Cardiac muscle cell (in vitro differentiated cells and primary cell): ENCODE measurements at places on chromosomes 2 and 18.

GRCh38 chr2:212549463-212549862, 10.9 kb upstream of the ERBB4 start:
- DNase-seq: no peak

DNA sequence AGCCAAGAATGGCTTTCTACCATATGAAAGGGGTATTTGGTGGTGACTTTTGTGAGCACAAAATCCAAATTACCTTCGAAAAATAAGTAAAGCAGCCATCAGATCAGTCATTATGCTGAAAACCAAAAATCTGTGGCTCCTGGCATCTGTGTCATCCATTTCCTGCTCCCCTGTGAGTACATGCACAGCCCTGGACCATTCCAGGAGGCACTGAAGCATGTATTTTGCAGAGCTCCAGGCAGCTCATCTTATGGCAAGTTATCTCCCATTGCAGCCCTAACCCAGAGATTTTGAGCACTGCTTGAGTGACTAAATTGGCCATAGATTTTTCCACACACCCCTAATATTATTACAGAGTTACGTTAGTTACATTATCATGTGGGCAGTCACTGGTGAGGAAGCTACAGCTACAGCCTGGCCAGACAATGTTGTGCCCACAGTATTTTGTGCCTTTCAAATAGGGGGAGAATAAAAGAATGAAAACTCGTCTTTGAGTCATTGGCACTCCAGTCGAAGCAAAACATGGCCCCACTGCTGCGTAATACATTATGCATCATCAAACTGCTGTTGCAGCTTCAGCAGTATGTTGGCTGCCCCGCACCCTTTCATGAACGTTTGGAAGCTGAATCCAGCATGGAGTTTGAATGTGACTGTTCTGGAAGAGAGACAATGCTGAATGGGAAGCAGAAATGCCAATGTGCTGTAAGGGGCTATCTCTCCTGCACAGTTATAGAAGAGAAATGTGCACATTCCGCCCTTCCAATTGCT, 702.2 kb downstream of the RNF144A start:
- no peak for DNase-seq

- no peak for DNase-seq
Observed at GRCh38 chr2:216405588-216405987, 6.7 kb upstream of the SMARCAL1 start.

DNA sequence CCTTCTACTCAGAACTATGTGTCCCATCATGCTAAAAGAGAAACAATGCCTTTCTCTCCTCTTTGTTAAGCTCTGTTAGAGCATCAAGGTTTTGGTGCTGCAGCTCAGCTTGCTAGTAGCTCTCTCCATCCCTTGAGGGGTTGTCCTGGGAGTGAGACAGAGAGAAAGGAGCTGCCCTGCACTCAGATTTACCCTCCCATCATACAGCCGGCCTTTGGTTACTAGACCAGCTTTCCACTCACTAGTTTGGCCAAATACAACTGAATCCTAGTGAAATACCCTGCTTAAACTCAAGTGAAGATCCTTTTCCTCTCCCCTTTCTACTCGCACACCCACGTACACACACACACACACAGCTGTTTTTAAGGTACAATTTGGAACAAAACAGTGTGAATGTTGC, 2.3 kb upstream of the CHN1 start:
- no peak for DNase-seq

GRCh38 chr2:20660506-20661420, 6.2 kb upstream of the GDF7 start:
- no peak for DNase-seq

DNA sequence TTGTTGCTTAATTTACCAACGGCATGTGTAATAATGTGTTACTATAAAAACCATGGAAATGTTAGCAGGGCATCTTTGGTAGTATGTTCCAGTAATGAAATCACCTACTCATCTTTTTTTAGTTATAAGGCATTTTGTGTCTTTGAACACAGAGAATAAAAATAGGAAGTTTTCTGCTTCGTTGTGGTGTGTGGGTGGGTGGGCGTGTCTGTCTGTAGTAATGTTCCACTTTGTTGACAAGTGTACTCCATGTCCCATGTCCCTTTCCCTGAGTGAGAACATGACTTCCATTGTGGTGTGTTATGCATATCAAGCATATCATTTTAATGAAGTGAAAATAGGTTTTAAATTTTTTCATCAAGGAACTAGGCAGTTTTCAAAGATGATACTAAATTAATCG, 149.3 kb downstream of the VWC2L start:
- no peak for DNase-seq

- no peak for DNase-seq
Observed at GRCh38 chr2:17079262-17079661, 413.6 kb upstream of the CYRIA start.

DNA sequence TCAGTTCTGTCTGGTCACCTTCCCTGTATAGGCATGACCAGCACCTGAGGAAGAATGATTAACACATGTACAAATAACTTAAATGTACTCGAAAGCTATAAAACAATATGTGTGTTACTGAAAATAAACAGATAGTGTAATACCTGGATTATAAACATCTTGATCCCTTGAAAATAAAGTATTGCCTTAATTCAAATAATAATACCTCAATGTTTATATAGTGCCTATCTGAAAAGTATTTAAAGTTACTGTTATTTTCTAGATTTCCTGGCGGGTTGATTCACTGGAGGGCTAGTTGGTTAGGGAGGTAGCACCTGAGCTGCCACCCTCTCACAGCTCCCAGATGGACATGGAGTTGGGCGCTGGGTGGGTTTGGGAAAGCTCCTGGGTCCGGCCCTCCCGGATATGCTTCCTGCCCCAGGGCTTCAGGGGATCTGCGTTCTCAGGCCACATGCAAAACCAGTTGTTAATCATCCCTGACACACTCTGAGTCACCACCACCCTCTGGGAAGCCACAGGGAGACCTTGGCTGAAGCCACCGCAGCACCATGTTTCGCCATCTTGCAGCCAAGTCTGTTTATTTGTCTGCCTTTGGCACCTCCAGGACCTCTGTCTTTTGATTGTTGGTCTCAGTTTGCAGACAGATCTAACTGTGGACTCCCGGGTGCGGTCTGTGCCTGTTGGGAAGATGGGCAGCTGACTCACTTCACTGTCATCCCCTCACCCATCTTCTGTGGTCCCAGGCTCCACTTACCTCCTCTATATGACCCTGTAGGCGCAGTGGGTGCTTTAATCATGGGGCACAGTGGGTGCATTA, 35.3 kb downstream of the RAB31 start:
- peak; percentile 86 for DNase-seq
